Renal cortical epithelial cell (primary cell): ENCODE measurements at places on chromosomes 2 and 18. TPM values are rescaled to one million over a fixed set of nuclear protein-coding genes. Genes with fewer than 3 reads are reported as not detected.

Gene CHST9
- total RNA-seq: 4.5 and 44.3 TPM in 2 replicates

Gene CYRIA
- 9.2 and 11.6 TPM in 2 replicates for total RNA-seq

Gene GAREM1
- 3.6 and 40.3 TPM in 2 replicates for total RNA-seq

Gene CHRND
- not detected in 2 replicates for total RNA-seq

Gene AQP12A
- not detected in 2 replicates for total RNA-seq

Gene PDCL3
- 20.5 and 20.6 TPM in 2 replicates for total RNA-seq
